Colonic mucosa (tissue), 4 donors: ENCODE measurements at places on chromosomes 16 and 17.

- no peak for DNase-seq
Measured at GRCh38 chr17:72976971-72977770, 115.3 kb downstream of the SLC39A11 start.

DNA sequence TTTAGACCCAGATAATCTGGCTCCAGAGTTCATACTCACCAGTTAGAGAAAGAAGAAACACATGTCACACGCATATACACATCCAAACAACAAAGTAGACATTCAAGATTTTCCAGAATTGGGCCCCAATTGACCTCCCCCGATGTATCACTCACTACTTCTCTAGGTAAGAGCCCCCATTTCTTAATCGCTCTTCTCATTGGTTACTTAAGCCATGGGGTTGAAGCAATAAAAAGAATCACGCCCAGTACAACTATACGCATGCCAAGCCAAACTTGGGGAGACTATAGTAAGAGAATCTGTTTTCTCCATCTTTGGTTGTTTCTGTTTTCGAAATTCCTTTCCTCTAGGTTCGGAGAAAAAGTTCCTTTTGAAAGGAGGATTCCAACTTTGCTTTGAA lies 565 bp downstream of the DDX52 start:
- no peak for DNase-seq

GRCh38 chr16:68090533-68090932 lies 5.4 kb downstream of the NFATC3 start:
- DNase-seq, result no peak

DNA sequence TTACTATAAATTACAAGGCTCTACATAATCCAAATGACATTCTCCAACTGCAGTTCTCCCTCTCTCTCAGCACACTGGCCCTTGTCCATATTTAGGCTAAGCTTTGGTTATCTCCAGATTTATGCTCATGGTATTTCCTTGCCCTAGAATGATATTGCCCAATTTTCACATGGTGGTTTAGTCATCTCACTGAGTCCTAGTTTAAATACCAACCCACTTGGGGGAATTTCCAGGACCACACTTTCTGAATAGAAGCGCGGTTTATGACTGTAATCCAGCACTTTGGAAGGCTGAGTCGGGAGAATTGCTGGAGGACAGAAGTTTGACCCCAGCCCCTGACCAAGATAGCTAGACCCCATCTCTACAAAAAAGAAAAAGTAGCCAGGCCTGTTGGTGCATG lies 280.1 kb upstream of the MON1B start:
- no peak for DNase-seq

DNA sequence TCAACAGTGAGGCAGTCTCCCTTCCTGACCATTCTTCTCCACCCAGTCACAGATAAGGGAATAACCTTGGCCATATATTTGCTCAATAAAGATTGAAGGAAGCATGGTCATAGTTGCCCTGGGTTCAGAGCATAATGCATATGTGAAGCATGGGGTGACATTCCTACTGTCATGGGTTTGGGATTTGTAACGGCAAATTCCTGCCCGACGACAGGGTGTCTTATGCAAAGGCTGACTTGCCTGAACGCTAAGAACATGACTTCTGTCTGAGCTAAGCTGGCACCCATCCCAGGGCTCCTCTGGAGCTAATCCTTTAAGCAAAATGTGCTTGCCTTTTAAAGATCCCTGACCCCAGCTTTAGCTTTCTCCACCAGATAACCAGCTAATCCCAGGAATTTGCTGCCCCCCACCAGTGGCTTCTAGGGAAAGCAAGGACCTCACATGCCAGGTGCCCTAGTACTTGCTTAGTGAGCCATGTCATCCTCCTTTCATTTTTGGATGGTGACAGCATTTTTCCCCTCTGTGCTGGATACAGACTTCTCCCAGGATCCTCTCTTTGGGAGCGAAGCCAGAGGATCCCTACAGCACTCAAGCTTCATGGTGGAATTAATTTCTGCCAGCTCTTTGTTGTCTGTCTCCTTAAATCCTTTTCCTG lies 11.7 kb downstream of the SLC7A6OS start:
- DNase-seq, result no peak

- peak; percentile 79 for DNase-seq
Measured at GRCh38 chr17:39617446-39618245, 9.1 kb upstream of the PPP1R1B start.

- DNase-seq, result no peak
Measured at GRCh38 chr16:6114691-6115090, 1017.1 kb upstream of the EEF2KMT start.

- DNase-seq, result peak; percentile 80
Measured at GRCh38 chr17:59853168-59853918, 39.4 kb downstream of the TUBD1 start.

- no peak for DNase-seq
Measured at GRCh38 chr17:1469231-1469852, 13.3 kb upstream of the CRK start.

DNA sequence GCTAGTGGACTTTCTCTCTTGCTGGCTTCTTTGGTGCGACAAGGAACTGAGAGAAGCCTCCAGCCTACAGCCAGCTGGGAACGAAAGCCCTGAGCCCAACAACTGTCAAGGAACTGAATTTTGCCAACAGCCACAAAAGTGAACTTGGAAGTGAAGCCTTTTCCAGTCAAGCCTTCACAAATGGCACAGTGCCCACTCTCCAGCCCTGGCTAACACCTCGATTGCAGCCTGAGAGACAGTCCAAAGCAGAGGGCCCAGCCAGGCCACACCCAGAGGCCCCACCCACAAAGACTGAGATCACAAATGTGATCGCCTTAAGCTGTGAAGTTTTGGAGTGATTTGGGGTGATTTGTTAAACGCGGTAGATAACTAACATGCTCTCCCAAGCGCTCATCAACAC lies 244.6 kb upstream of the SDK2 start:
- no peak for DNase-seq

DNA sequence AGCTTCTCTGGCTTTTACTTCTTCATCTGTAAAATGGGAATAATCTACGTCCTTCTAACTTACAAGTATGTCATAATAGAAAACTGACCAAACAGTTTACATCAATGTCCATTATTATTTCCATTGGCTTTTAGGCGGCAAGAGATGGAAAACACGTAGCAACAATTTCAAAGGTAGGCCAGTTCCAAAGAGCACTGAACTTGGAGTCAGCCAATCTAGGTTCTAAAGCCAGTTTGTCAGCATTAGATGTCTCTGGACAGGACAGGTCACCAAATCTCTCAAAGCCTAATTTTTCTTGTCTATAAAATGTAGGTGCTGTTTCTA lies 17.6 kb downstream of the HLF start:
- DNase-seq, result no peak

- DNase-seq, result peak; percentile 85
Measured at GRCh38 chr16:65745-66144, 6.7 kb downstream of the RHBDF1 start.

GRCh38 chr17:70405492-70406220 lies 236.3 kb downstream of the KCNJ2 start:
- no peak for DNase-seq

DNA sequence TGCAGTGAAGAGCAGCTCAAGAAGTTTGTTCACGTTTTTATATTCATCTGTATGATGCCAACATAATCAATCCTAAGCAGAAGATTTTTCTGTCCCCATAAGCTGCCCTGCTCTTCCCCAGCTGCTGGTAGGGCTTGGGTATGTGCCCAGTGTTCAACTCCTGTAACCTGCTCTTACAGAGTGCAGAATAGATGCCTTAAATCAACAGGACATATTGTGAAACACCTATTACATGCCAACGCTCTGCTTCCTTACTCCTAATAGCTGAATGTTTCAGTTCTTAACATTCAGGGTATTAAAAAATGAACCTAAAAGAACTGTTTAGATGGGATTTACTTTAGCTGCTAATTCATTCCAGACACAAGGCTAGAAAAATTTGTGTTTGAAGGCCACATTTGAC lies 190.9 kb downstream of the HS3ST3A1 start:
- DNase-seq, result no peak

- peak; percentile 66 for DNase-seq
Measured at GRCh38 chr16:81189100-81189664, 49.3 kb upstream of the BCO1 start.

DNA sequence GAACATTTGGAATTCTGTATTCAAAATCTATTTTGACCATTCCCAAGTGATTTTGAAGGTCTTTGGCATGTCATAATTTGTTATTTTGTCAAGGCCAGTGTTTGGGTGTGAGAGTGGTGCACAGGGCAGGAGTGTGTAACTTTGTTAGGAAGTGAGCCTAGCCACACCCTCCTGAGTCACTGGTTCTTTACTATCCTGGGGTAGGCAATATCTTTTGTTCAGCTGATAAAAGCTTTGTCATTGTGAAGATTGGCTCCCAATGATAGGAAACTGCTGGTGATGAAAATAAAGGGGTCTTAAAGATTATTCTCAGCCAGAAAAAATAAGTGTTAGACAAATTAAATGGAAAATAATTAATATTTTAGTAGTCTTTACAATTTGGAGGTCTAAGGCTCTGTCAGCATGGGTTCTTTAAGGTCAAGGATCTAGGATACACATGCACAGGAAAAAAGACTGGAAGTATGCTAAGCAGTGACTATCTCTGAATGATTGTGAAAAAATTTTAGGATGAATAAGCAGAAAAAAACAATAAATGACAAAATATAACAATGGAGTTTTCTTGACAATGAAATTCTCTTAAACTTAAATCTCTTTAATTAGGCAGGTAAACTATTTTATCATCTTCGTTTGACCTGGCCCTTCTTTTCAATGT lies 5.1 kb downstream of the UBN1 start:
- DNase-seq, result peak; percentile 43

- DNase-seq, result no peak
Measured at GRCh38 chr16:59880611-59881010, 1146.5 kb upstream of the GOT2 start.

DNA sequence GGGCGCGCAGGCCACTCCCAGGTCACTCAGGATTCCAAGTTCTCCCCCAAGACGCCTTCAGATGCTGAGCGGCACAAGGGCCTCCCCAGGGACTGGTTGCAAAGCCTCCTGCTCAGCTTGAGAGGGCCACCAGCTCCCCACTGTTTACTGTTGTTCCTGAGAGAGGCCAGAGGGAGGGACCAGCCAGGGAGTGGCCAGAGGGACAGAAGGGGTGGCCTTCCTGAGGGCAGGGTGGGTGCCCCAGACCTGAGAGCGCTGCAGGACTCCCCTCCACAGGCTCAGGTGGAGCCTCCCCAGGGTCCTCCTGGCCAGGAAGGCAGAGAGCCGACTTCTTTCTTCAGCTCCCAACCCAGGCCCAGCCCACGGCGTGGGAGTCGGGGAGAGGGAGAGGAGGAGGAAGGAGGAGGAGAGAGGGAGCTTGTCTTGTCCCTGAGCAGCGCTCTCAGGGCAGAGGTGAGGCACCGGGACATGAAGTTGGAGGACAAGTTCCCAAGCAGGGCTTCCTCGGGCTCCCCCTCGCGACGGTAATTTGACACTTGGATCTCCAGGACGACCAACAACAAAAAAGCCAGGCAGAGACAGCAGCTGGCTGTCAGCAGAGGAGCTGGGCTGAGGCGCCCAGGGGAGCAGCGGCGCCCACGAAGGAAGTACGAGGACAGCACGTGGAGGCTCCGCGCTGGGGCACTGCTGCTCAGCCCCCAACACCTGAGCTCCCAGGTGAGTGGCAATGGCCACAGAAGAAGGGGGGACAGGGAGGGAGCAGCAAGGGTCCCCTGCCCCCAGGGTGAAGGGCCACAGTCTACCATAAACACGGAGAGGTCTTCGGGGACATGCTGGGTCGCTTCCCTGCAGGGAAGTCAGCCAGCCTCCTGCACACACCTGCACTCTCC lies 497 bp downstream of the SMIM5 start:
- DNase-seq, result peak; percentile 95
